ENCODE measurements at places on chromosomes 12 and 14.

DNA sequence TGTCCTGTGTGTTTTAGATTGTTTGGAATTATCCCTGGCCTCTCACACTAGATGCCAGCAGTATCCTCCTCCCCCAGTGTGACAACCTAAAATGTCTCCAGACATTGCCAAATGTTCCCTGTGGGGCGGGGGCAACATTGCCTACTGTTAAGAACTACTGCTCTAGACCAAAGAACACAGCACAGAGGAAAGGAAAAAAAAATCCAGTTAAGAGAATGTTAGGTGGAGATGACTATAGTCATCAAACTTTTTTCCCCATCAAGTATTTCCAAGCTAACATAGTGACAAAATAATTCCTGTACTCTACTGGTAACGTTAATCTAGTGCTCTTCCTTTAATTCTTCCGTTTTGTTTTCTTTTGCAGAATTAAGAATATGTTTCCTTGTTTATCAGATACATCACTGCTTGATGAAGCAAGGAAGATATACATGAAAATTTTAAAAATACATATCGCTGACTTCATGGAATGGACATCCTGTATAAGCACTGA lies 3.5 kb downstream of the CDKN1B start:
- no peak for DNase-seq

DNA sequence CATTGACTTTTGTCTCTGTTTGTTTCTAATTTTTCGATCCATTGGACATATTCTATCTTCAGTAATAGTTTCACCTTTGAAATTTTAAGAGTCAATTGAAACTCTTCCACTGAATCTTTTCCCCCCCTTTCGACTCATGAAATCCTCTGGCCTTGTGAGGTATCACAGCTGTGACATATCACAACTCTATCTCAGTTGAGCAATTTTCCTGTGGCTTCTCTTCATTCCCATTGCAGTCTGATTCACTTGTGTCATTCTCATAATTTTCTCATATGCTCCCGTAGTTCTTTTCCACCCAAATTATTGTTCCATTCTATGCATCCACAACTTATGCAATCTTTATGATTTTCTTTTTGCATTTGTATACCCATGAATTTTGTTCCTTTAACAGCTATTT lies 261.6 kb downstream of the DACT1 start:
- peak; percentile 51 for DNase-seq

DNA sequence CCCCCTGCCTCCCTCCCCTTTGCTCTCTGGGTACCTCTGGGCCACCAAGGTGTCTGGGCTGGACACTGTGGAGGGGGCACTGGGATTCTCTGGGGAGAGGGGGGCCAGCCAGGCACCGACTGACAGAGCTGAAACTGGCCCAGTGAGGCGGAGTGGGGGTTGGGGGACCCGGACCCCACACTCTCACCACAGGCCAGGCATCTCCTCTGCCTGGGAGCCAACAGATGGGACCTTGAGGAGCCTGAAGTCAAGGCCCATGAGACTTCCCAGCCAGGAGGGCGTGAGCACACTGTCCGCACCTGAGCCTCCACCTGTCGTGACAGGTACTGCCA lies 39.8 kb upstream of the PPP1R13B start:
- DNase-seq = no peak

DNA sequence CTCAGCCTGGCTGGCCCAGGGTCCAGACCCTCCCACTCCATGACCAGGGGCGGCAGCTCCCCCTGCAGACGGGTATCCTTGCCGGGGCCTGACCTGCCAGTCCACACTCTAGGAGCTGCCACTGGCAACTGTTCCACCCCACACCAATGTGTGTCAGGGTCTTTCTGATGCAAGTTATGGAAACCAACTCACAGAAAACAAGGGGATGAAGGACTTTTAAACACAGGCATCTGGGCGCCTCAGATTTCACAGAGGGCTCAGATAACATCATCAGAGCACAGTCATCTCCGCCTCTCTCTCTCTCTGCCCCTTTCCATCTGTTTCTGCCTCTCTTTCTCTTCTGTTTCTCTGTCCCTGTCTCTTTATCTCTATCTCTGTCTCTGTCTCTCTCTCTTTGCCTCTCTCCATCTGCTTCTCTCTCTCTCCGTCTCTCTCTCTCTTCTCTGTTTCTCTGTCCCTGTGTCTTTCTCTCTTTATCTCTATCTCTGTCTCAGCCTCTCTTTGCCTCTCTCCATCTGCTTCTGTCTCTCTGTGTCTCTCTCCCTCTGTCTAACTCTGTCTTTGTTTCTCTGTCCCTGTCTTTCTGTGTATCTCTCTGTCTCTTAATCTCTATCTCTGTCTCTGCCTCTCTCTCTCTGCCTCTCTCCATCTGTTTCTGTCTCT lies 67.4 kb upstream of the FBRSL1 start:
- no peak for DNase-seq
